ENCODE measurements at places on chromosomes 3 and 15.

DNA sequence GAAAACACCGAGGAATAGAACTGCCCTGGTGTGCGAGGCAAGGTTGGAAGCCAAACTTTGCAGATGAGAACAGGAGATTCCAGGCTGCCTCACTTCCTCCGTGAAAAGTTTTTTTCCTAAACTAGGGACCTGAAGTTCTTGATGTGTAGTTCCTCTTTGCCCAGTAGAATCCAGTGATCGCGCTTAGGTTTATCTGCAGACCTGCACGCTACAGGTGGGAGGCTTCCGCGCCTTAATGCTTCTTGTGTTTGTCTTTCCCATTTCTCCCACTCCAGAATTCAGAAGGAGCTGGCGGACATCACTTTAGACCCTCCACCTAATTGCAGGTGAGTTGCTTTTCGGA, 5.4 kb downstream of the UBE2E1 start:
- DNase-seq: peak; percentile 48

- peak; percentile 54 for DNase-seq
These were observed 1.1 kb downstream of the CNBP start for GRCh38 chr3:129182390-129183185.

DNA sequence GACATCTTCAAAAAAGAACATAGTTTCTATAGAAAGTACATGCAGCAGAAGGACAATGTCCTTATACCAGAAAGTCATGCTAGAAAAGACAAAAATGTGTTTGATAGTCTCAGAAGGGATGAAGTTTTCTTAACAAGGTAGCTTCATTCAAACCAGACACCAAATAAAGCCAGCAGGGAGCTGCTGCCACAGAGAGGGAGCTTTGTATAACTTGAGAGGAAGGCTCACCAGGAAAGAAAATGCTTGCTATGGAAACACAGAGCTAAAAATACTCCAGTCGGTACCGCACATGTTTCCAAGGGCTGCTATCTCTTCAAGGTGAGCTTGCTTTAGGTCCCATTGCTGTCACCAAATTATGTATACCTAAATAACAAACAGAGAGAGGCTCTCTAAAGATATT, 1074.8 kb upstream of the ALCAM start:
- DNase-seq: peak; percentile 60

DNA sequence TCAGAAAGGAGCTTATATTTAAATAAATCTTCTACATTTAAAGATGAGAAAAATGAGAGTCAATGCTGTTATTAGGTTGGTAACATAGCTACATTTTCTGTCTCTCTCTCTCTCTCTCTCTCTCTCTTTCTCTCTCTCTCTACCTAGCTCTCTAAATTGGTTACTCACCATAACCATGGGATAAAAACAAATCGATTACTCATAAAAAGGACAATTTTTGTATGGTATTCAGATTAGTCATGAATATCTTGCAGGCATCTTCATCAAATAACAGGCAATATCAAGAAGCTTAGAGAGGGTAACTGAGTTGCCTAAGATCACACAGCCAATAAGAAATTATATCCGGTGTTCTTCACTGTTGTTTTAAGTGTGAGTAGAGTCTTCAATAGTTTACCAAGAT, 81.8 kb upstream of the ALCAM start:
- no peak for DNase-seq

- DNase-seq: no peak
These were observed 320.9 kb downstream of the PTPRG start for GRCh38 chr3:61882253-61882652.

GRCh38 chr3:179750720-179751328, 98.0 kb downstream of the USP13 start:
- DNase-seq: peak; percentile 48

DNA sequence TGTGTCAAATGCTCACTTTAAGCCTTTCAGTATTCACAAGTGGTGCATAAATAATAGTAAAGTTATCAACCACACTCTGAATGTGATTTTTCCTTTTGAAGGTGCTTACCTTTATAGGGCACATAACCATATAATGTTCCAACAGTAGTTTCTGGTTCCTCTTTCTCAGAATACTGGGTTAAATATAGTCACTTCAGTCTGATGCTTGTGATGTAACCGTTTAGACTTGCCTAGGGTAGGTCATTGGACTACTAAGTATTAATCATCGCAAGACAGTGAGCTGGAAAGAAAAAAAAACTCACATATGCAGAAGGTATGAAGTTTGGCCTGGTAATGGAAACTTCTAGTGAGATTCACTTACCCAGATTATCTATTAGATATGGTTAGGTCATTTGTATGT, 1.9 kb downstream of the KBTBD8 start:
- DNase-seq: peak; percentile 42

GRCh38 chr3:143910756-143911155, 60.9 kb upstream of the DIPK2A start:
- DNase-seq: no peak

DNA sequence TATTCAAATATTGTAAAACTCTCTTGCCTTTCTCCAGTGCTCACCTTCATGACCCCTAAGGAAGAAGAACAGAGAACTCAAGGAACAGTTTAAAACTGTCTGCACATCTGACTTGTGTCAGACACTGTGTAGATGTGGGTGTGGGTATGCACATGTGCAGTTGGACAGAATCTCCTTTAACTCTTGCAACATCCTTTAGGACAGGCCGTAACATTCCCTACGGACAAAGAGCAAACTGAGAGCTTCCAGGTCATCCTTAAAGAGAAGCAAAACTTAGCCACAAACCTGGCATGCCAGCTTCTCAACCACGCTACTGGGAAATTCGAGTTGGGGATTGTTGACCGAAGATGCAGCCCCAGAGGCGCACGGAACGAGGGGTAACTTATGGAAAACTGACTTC, 4.1 kb upstream of the SFMBT1 start:
- DNase-seq: no peak

DNA sequence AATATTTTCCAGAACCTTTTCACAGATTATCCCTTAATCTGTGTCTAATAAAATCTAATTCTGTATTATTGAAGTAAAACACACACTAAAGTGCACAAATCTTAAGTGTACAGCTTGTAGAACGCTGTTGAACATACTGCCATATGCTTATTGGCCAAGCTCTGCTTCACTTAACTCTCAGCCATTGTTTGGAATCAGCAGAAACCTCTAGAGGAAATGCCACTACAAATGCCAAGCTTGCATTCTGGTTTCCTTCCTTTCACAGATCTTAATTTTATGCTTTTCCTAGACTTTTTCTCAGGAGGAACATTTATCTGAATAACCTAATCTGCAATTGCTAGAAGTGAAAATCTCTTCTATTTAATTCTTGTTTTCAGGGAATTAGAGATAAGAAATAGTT, 10.1 kb downstream of the MNS1 start:
- DNase-seq: no peak

- no peak for DNase-seq
These were observed 49.0 kb downstream of the POLQ start for GRCh38 chr3:121496786-121497185.

DNA sequence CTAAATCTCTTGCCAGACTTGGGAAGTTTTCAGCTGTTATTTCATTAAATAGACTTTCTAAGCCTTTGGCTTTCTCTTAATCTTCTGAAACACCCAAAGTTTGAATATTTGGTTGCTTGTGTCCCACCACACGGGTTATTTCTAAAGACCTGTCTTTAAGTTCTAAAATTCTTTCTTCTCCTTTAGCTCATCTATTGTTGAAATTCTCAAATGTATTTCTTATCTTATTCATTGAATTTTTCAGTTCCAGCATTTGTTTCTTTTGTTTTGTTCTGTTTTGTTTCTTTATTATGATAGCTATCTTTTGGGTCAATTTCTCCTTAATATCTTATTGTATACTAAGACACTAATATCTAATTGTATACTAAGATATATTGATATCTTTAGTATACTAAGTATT, 97.0 kb downstream of the ARRDC4 start:
- DNase-seq: no peak
